Bone marrow (tissue), 2 donors: ENCODE measurements at places on chromosomes 3 and 15.

DNA sequence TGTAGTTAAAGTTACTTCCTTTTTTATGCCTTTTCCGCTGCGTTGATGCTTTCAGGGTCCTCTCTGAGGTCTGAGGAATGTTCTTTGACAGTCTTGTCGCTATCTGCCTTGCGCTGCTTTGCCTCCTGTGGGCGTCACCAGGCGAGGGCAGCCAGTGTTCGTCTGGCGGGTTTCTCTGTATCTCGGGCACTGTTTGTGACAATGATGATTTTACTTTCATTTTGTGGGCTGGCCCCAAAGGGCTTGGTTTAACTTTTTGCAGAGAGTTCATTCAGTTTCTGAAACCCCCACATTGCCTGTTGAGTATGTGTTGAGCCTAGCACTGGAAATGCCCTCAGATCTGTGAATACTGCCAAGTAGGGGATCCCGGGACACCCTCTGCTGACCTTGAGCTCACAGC is 24.6 kb upstream of the SACM1L start:
- DNase-seq, result no peak

GRCh38 chr3:165455360-165455759 is 259.2 kb upstream of the SLITRK3 start:
- no peak for DNase-seq

DNA sequence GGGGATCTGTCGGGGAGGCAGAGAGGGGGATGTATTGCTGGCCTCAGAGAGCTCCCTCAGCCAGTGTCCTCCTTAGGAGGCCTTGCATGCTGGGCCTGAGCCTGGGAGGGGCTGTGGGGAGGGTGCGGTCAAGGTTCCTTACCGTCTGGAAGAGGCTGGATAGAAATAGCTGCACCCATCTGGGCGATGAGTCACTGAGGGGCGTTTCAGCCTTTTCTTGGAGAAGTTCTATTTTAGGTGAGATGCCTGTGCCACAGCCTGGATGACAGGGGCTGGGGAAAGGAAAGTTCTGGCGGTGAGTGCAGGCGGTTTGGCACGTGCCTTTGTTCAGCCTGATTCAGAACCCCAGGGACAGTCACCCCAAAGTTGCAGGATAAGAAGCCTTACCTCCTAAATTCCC is 35.7 kb upstream of the APEH start:
- peak; percentile 20 for DNase-seq

DNA sequence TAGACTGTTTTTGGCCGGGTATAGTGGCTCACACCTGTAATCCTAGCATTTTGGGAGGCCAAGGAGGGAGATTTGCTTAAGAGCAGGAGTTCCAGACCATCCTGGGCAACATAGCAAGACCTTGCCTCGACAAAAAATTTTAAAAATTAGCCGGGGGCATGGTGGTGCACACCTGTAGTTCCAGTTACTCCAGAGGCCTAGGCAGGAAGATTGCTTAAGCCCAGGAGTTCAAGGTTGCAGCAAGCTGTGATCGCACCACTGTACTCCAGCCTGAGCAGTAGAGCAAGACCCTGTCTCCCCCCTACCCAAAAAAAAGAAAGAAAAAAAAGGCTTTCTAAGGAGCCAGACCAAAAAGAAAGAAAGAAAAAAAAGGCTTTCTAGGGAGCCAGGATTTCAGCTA is 36.7 kb downstream of the TMOD3 start:
- DNase-seq, result no peak

DNA sequence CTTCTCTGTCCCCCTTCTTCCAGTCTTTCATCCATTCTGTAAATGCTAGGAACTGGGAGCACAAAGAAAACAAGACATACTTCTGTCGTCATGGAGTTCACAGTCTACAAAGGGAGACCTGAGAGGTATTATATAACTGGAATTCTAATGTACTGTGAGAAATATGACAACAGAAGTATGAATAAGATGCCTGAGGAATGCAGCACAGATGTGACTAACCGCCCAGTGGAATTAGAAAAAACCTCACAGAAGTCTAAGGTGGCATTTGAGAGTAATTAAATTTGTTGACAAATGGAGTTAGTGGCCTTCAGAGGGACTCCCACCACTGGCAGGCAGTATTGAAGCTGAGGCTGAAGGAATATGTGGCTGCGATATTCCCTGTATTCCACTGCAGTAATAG is 168.5 kb upstream of the FAM3D start:
- DNase-seq, result no peak

DNA sequence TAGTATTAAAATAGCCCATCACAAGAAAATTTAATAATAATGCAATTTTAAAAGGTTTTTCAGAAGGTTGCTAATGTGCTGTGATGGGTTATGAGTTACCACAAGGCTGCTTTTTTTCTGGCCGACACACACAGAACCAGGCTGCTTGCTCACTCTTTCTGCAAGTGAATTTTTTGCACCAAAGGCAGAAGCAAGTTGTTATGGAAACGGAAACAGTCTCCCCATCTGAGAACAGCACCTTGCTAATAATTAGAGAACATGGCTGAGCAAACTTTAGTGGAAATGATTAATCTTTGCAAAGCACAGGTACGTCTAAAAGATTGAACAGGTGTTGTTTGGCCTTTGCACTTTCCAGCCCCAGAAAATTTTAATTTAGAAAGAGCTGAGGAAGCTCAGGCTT is 51.0 kb downstream of the CACNA2D3 start:
- DNase-seq, result no peak
